ENCODE measurements at places on chromosomes 16 and 17.

DNA sequence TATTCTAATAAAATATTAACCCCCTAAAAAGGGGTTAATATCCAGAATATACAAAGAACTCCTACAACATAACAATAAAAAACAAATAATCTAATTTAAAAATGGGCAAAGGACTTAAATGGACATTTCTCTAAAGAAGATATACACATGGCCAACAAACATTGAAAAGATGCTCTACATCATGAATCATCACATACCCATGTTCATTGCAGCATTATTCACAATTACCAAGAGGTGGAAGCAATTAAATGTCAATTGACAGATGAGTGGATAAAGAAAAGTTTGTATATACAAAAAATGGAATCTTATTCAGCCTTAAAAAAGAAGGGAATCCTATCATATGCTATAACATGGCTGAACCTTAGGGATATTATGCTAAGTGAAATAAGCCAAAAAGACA, 36.8 kb downstream of the CPD start:
- DNase-seq, result no peak

GRCh38 chr17:80110447-80110812, 9.0 kb downstream of the GAA start:
- DNase-seq, result no peak

- no peak for DNase-seq
Measured at GRCh38 chr16:70476272-70477020, 22.1 kb downstream of the FCSK start.

GRCh38 chr16:85569615-85570212, 43.4 kb upstream of the GSE1 start:
- DNase-seq, result no peak

DNA sequence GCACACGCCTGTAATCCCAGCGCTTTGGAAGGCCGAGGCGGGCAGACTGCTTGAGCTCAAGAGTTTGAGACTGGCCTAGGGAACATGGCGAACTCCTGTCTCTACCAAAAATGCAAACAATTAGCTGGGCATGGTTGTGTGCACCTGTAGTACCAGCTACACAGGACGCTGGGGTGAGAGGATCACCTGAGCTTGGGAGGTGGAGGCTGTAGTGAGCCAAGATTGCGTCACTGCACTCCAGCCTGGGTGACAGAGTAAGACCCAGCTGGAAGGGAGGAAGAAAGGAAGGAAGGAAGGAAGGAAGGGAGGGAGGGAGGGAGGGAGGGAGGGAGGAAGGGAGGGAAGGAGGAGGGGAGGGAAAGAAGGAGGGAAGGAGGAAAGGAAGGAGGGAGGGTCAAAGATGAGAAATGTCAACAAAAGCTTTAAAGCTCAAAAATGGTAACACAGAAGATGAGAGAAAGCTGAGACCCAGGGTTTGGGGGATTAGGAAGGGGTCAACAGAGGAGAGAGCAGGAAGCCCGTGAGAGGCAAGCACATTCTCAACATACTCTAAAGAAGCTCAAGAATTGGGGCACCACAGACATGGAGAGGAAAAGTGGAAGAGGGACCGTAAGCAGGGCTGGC, 5.0 kb upstream of the KRT19 start:
- no peak for DNase-seq

DNA sequence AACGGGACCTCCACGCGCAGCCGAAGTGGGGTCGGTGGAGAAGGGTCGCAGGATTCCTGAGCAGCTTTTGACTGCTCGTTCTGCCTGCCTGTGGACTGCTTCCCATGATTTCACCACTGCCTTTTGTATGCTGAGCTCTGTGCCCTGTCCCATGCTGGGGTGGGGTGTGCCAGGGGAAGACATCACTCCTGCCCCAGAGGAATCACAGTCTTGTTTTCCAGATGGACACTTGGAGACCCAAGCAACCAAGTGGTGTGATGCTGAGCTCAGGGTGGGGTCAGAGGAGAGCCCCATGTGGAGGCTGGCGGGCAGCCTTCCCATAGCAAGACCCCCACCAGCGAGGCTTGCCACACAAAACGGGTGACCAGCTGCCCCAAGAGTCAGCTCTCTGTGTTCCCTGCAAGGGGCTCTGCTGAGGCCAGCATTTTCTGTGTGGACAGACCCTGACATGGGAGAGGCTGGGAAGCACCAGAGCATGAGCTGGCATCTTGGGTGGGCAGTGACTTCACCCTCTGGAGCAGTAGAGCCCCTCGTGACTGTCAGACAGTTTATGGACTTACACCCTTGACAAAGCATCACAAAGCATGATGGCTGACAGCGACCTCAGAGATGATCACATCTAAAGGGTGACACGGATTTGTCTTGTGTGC, 111.9 kb downstream of the GNAO1 start:
- DNase-seq, result no peak

- DNase-seq, result no peak
Measured at GRCh38 chr17:33832262-33832661, 422.8 kb upstream of the CCL2 start.

- peak; percentile 82 for DNase-seq
Measured at GRCh38 chr16:70428178-70428998, 10.5 kb downstream of the ST3GAL2 start.

- no peak for DNase-seq
Measured at GRCh38 chr17:16880843-16881230, 91.1 kb downstream of the TNFRSF13B start.

GRCh38 chr17:82294064-82294773, 20.7 kb upstream of the CSNK1D start:
- no peak for DNase-seq

DNA sequence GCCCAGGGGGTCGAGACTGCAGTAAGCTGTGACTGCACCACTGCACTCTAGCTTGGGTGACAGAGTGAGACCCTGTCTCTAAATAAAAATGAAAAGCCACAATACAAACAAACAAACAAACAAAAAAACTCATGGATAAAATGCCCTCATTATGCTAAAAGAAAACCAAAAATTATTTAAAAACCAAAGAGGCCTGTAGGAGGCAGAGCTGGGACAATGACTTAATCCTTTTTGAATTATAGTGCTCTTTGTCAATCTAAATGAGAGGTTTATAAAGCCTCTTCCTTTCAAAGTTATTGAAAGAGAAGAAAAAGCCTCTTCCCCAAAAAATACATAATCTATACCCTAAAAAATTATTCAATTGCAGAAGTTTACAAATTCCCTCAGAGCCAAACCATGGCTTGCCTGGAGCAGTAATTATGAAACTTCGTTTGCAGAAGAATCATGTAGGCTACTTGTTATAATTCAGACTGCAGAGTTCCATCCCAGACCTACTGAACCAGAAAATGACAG, 18.5 kb downstream of the CRLF3 start:
- DNase-seq, result no peak

DNA sequence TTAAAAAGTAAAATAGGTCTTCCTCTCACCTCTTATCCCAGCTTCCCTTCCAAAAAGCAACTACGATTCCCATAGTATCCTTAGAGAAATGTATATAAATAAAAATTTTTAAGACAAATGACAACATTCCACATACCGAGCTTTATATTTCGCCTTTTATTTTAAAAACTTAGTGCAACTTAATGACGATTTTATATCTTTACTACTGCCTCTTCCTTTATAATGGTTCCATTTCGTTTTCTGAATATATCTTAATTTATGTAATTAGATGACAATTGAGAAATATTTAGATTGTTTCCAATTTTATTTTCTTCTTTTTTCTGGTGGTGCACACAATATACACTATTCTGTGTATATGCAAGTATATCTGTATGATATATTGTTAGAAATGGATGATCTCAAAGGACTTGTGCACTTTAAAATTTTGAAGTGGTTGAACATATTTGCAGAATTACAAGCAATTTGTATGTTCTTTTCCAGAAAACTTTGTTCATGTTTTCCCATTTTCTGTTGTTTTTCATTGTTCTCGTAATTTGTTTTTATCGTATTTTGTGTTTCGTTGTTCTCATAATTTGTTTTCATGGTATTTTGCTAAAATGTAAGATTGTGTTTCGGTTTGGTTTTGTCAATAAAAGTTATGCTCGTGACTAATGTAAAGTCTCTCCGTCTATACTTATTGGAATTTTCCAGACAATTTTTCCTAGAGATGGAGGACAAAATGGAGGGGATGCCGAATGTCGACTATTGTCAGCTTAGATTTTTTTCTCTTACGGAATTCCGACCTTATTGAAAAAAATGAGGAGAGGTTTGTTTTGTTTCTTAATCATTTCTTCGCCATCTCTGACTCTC, 20.4 kb upstream of the HOXB13 start:
- DNase-seq, result no peak

- DNase-seq, result no peak
Measured at GRCh38 chr16:89898201-89898967, 20.3 kb upstream of the MC1R start.

GRCh38 chr17:12282056-12282455, 261.4 kb downstream of the MAP2K4 start:
- DNase-seq, result no peak

DNA sequence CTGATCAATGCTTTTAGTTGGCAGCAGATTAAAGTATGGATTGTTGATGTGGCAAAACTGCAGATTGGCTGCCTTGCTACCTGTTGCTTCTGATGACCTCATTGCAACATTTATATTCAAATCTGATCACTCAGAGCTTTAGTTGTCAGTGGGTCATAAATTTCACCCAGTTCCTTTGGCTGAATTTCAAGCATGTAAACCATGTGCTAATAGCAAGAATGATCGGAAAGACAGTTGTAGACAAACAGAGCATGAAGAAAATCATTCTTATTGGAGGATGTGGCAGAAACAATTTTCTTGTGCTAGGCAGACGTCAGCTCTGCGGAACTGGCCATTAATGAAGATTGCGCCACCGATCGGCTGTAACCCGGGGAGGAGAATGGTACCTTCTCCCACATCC, 346.6 kb upstream of the EEF2KMT start:
- DNase-seq, result no peak

GRCh38 chr16:59192551-59193199, 458.6 kb upstream of the GOT2 start:
- no peak for DNase-seq

DNA sequence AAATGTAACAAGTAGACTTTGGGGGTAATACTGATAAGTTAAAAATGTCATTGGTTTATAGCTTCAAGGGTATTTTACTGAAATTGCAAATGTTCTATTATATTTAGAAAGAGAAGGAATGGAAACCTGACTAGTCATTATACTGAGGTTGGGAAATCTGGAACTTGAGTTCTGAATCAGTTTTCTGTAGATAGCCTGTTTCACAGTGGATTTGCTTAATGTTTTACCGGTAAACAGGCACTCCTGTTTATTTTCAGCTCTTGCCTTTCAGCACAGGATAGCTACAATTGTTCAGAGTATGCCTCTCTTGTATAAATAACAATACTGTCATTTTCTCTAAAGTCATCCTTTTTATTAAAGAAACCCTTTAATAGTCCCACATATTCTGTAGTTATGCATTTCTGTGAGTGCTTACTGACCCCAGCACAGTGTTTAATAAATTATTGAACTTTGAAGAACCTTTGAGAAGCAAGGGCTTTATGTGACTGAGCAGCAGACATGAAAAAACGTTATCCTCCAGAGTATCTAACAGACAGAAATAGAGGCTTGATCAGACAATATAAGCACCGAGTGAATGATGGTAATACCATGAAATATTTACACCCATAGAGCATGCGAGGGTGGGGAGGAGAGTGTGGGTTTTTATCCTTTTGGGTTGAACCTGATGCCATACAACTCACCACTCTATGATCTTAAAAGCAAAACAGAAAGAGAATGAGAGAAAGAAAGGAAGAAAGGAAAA, 58.2 kb downstream of the FTO start:
- no peak for DNase-seq

GRCh38 chr17:83086199-83086880, 6.9 kb downstream of the METRNL start:
- no peak for DNase-seq

DNA sequence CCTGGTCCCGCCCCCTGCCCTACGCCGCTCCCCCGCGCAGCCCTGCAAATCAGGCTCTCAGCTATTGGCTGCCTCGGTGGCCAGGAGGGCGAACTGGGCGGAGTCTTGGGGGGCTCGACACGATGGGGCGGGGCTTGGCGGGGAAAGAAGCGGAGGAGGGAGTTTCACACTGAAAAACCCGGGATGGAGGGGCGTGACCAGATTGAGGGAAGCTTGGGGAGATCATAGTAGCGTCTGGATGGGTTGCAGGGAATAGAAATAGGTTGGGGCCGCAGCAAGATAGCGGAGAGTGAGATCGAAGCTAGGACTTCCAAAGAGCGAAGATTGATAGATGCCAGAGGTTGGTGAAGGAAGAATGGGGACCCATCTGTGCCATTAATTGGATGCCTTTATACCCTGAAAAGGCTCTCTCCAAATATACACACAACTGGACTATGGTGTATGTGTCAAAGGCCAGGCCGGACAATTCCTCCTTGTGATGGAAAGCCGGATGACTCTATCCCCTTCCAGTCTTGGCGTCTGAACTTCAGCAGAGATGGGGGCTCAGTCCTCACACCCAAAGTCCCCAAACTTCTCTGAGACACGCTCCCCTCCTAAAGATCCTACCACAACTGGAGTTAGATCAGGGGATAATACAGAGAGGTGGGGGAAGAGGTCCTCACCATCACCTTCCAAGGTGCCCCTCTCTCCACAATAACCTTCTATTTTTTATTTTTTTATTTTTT, 376 bp upstream of the STAC2 start:
- DNase-seq, result peak; percentile 76

DNA sequence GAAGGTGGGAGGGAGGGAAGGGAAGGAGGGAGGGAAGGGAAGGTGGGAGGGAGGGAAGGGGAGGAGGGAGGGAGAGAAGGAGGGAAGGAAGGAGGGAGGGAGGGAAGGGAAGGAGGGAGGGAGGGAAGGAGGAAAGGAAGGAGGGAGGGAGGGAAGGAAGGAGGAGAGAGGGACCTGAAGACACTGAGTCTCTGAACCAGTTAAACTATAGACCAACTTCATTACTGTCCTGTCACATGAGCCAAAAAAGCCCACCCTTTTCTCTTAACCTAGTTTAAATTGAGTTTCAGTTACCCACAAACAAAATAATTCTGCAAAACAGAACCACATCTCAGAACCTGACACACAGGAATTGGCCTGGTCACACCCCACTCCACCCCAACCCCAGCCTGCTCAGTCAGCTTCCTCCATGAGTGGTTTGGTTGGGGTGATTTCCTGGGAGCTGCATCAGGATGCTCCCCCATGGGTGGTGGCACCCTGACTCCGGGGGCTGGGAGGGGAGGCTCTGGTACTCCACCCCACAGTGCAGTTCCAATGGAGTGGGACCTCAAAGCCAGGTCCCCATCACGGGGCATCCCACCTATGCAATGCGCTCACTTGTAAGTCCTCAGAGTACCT, 4.7 kb upstream of the PRR29 start:
- DNase-seq, result no peak

DNA sequence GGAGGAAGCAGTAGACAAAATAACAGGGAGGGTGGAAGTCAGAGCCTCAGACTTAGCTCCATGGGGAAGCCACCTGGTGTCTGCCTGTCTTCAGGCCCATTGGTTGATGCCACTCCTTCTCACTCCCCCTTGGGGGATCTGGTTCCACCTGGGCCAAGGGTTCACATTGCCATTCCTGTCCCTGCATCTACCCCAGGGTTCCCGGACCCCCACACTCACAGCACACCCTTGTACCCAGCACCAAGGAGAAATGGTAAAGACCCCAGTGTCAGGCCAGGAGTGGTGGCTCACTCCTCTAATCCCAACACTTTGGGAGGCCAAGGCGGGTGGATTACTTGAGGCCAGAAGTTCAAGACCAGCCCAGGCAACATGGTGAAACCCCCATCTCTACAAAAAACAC, 1.0 kb upstream of the CA7 start:
- DNase-seq, result no peak

All from left renal pelvis (tissue), 4 donors.